ENCODE measurements at places on chromosomes 3 and 15.

GRCh38 chr15:79176151-79176550 lies 85.6 kb upstream of the RASGRF1 start:
- DNase-seq: no peak

- no peak for DNase-seq
Observed at GRCh38 chr15:25241241-25241801, 197.5 kb downstream of the UBE3A start.

DNA sequence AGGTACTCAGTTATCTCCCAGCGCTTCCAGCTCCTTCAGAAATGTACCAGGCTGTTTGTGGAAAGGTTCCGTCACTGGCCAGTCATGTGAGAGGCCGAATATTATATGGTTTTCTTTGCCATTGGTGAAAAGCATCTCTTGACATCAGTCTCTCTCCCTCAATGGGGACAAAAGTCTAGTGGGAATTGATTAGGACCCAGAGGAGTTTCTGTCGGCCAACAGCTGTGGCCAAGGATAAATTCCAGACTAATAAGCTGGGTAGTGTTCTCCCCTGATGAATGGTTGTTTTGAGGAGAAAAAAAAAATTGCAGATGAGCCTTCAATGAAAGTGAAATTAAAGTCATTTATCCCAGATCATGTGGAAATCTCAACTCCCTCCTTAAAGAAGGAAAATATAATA lies 404.7 kb upstream of the THRB start:
- no peak for DNase-seq

- no peak for DNase-seq
Observed at GRCh38 chr15:99187936-99188335, 61.4 kb downstream of the TTC23 start.

GRCh38 chr3:18442756-18443664 lies 17.9 kb upstream of the SATB1 start:
- DNase-seq: no peak

- DNase-seq: no peak
Observed at GRCh38 chr3:115156046-115156654, 9.1 kb upstream of the ZBTB20 start.

GRCh38 chr15:68252925-68253534 lies 23.5 kb upstream of the CLN6 start:
- no peak for DNase-seq

DNA sequence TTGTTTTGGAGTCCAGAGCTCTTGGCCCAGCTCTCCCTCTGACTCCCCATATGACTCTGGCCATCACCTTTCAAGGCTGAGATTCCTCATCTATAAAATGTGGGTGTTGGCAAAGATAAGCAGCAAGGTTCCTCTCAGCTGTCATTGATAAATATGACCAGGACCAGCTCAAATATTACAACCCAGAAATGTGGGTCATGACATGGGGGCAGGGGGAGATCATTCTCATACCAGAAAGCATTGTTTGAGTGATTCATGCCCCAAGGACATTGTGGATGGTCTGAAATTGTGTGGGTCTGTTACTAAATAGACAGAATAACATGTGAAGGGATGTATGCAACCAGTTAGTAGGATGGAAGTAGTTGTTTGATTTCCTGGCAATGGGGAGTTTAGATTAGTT lies 13.9 kb downstream of the UPK1B start:
- no peak for DNase-seq

DNA sequence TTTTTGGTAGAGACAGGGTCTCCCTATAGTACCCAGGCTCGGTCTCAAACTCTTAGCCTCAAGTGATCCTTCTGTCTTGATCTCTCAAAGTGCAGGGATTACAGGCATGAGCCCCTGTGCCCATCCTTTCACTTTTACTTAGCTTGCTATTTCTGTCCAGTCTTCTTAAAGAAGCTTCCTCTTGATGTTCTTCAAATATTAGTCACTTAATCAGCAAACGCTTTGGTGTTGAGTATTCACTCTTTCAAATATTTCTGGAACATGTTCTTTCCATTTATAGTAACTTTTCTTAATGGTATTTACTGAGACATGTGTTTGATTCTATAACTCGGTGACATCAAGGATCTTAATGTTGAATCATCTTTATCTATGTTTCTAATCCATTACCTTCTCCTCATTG lies 122.1 kb downstream of the CNTN6 start:
- DNase-seq: no peak

DNA sequence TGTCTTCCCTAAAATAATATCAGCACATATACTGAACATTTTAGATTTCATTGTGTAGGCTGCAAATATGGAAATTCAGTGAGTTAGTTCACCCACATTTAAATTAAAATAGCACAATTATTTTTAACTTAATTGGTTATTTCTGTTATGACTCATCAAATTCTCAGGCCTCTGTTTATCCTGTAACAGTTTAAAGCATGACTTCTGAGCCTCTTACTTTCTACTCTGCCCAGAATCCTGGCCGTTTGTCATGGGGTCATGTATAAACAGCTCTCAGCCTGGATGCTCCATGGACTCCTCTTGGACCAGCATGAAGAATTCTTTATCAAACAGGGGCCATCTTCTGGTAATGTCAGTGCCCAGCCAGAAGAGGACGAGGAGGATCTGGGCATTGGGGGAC lies 12.2 kb downstream of the TUBGCP4 start:
- DNase-seq: no peak

GRCh38 chr3:45261333-45262110 lies 35.4 kb upstream of the TMEM158 start:
- DNase-seq: no peak

DNA sequence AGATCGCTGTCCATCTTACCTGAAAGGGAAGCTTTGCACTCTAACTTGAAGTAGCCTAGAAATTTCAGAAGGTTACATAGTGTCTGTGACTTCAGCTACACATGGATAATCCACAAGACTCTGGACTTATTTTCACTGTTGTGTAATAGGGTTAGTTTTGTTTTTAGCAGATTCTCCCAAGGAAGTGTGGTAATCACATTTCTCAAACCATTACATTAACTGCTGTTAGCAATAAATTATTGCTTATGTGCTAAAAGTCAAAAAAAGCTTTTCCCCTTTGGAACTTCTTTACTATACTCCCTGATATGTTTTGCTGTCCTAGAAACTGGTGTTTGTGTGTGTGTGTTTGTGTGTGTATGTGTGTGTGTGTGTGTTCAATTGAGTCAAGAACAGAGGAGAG lies 351.8 kb upstream of the TPRG1 start:
- DNase-seq: no peak

- no peak for DNase-seq
Observed at GRCh38 chr3:186502966-186503712, 41.0 kb downstream of the CRYGS start.

DNA sequence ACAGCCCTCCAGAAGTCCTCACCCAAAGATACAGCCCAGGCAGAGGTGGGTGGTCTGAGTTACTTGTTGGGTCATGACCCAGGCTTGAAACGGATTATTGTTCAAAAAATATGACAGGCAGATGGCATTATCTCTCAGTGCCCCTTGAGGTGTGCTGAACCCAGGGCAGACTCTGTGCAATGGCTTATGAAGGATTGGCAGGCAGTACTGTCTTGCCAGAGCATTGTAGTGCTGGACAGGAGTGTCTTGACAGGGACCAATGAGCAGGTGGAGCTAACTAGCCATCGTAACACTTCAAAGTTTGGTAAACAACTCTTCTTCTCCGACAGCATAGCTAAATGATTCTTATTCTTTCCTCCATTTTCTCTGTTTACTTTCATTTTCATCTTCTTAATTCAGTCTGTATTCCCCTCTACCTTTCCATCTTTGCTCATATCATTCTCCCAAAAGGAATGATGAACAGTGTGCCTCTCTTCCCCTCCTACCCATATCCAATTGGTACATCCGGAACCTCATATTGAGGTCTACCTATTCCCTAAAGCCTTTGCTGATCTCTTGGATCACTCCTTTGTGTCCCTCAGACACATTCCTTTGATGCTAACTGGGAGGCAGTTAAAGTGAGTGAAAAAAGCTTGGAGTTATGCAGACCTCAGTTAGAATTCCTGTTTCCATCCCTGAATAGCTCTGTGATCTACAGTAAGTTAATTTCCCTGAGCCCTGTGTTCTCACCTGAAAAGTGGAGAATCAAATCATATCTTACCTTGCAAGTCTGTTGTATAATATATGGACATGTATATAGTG lies 2.6 kb upstream of the IL20RB start:
- no peak for DNase-seq

DNA sequence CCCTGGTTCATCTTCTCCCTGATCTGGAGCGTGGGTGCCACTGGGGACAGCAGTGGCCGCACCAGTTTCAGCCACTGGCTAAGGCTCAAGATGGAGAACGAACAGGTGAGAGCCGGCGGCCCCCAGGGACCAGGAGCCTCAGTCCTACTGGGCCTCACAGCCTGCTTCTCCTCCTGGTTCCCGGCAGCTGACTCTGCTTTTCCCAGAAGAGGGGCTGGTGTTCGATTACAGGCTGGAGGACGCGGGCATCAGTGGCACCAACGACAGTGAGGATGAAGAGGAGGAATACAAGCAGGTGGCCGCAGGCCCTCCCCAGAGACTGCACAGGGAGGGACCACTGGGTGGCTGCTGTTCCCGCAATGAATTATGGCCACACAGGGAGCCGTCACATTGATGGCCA lies 54.4 kb downstream of the DNAH1 start:
- no peak for DNase-seq

Measured in stimulated activated CD8-positive, alpha-beta memory T cell treated with anti-CD3 and anti-CD28 coated beads, Interleukin-15, amount 100 ng/mL, for 24 hours (primary cell).